ACHN (cell line): ENCODE measurements at places on chromosomes 12 and 14.

GRCh38 chr12:53219292-53219955, 12.4 kb upstream of the ITGB7 start:
- DNase-seq = no peak

- no peak for DNase-seq
Observed at GRCh38 chr12:110340706-110341105, 59.7 kb downstream of the ATP2A2 start.

- DNase-seq = no peak
Observed at GRCh38 chr14:45947830-45948229, 694.8 kb upstream of the MIS18BP1 start.

DNA sequence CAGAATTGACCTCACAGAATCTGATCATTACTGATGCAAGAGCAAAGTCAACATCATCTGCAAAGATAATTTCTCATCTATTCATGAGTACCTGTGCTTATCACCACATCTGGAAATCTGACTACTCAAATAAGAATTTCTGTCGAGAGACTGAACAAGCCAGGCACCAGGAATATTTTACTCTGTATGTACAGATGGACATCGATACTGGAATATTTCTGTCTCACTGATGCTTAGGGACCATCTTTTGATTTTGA, 105.2 kb downstream of the BICD1 start:
- DNase-seq = no peak

DNA sequence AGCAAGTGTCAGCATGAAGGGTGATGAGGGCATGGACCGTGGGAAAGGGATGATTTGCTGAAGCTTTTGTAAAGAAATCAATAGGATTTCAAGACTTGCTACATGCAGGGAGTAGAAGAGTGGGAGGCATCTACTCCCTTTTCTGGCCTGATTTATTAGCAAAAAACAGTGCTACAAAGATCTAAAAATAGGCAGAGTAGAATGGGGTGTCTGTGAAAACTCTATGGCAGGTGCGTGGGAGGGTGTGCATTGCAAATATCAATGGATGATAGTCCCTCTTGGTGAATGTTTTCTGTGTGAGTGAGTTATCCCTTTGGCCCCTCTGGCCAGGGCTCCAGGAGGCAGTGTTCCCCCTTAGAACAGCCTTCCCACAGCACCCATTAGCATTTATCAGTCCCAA, 139.0 kb downstream of the SMOC1 start:
- DNase-seq = no peak
